Neural progenitor cell (in vitro differentiated cells): ENCODE measurements at places on chromosomes 2 and 18.

DNA sequence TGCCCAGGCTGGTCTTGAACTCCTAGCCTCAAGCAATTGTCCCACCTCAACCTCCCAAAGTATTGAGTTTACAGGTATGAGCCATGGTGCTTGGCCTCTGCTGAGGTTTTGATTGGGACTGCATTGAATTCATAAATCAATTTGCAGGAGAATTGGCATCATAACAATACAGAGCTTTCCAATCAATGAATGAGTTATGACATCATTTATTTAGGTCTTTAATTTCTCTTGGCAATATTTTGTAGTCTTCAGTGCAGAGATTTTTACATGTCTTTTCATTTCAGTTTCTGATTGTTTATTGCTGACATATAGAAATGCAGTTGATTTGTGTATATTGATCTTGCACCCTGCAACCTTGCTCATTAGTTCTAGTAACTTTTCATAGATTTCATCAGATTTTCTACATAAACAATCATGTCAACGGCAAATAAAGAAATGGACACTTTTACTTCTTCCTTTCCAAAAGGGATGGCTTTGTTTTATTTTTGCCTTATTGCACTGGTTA is 119.9 kb downstream of the TFCP2L1 start:
- no peak for DNase-seq

GRCh38 chr18:9474108-9474982 is 968 bp upstream of the RALBP1 start:
- DNase-seq: peak; percentile 11

- DNase-seq: no peak
Measured at GRCh38 chr18:45040879-45041278, 360.2 kb downstream of the SETBP1 start.

DNA sequence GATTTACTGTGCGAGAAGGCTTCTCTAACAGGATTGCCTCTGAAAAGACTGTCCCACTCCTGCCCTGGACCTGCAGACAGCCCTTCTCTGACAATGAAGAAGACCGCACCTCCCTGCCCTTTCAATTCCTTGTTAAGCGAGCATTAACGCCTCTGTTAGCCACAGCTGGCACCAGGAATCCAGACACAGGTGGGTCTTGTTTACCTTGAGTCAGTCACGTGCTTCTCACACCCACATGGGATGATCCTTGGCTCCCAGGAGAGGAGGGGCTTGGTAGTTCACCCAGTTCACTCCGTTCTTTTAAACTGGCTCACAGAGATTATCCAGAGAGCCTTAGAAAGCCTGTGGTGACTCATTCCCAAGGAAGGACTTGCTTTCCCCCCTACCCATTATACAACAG is 410.5 kb upstream of the MEIS1 start:
- DNase-seq: peak; percentile 30

DNA sequence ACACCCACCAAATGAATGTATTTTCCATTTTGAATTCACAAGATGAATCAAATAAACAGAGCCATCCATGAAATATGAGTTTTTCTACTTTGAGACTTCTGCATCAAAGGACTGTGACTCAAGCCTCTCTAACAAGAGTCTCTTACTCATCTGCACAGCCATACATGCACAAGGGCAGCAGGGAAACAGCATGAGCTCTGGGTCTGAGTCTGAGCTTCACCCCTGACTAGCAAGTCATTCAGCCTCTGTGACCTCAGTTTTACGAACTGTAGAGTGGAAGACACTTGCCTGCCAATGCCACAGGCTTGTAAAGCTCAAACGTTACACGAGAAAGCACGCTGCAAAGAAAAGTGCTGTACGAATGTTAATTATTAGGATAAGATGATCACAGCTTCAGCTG is 42.9 kb downstream of the MREG start:
- no peak for DNase-seq

DNA sequence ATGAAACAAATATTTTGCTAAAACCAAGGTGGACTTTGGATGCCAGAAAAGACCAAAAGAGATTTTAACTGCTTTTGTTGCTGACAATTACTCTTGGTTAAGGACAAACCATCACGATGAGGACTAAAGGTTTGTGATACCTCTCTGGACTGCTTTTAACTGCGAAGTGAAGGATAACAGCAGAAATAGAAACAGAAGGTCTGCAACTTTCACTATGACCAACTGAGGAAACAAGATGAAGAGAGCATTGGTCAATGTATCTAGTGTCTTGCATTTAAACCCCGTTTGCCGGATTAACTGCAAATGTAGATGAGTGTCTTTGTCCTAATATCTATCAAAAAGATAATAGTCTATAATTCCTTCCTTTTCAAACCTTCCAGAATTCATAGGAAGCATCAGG is 541.7 kb downstream of the ERBB4 start:
- no peak for DNase-seq

DNA sequence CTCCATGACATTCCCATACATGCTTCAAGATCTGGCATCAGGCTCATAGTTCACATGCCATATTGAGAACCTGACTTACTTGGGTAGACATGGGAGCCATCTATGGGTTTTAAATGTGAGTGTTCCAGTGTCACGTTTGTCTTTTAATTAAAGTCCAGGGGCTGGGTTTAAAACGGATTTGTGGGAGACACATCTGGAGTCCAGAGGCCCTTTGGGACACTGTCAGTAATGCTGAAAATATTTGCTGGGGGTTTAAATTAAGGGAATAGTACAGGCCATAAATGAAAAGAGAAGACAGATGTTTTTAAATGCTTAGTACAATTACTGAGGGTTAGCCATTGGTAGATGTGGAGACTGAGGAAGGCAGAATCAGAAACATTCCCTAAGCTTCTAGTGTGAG is 478.0 kb downstream of the PID1 start:
- no peak for DNase-seq

GRCh38 chr2:162022290-162022945 is 51.6 kb downstream of the DPP4 start:
- no peak for DNase-seq

- no peak for DNase-seq
Measured at GRCh38 chr2:106143495-106144215, 50.4 kb downstream of the UXS1 start.

DNA sequence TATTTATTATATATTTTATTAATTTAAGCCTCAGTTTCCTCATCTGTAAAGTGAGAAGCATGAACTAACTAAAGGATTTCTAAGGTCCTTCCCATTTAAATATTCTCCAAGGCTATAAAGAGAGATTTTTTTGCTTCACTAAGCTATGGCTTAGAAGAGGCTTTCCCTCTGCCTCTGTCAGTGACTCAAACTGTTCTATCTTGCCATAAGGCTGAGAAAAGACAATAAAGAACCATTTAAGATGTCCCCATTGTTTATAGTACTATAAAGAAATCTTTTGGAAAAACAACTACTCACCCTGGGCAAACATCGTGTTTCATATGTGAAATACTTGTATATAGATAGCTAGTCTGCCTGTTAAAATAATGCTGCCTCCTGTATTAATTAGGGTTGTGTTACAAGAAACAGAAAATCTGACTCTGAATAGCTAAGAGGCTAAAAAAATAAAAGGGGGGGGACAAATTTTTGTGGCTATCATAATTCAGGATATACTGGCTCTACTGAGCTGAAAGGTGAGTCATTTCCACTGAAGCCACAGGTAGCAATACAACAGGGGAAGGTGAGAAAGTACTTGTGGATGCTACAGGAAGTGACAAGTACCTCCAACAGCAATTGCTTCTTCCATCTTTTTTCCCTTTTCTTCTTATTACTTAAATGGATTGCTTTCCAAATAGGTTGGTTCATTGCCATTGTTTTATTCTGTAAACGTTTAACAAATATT is 25.4 kb downstream of the EPHA4 start:
- DNase-seq: no peak

DNA sequence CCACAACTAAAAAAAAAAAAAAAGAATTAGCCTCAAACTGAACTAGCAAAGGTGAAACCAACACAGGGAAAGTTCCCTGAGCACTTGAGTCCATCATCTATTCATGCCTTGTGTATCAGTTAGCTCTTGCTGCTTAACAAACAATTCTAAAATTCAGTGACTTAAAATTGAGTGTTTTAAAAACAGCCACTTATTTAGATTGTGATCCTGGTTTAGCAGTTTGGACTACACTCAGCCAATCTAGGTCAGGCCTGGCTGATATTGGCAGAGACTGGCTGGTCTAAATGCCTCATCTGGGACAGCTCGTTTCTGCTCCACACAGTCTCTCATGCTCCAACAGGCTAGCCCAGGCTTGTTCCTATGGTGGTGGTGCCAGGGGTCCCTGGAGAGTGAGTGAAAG is 247.9 kb downstream of the ATAD2B start:
- DNase-seq: no peak

- no peak for DNase-seq
Measured at GRCh38 chr2:37874470-37874869, 50.6 kb upstream of the RMDN2 start.

GRCh38 chr18:48100165-48100575 is 169.7 kb upstream of the SMAD2 start:
- DNase-seq: no peak

GRCh38 chr2:140286377-140286776 is 1506.2 kb upstream of the NXPH2 start:
- DNase-seq: no peak

- peak; percentile 90 for DNase-seq
Measured at GRCh38 chr2:181953881-181954537, 31.6 kb upstream of the PPP1R1C start.

DNA sequence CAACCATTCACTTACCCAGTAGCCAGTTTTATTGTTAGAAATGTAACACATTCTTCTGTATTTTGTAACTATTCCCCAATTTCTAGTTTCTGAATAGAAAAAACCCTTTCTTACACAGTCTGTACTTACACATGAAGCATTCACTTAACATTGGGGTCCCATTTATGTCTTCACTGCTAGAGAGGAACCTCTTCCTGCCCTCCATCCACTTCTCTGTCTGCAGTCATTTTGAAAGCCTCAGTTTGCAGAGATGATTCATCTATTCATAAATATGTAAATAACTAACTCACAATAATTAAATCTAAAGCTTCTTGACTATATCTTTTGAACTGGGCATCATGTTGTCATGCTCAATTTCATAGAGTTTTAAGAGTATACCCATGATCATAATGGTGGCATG is 55.9 kb downstream of the ZRANB3 start:
- no peak for DNase-seq

DNA sequence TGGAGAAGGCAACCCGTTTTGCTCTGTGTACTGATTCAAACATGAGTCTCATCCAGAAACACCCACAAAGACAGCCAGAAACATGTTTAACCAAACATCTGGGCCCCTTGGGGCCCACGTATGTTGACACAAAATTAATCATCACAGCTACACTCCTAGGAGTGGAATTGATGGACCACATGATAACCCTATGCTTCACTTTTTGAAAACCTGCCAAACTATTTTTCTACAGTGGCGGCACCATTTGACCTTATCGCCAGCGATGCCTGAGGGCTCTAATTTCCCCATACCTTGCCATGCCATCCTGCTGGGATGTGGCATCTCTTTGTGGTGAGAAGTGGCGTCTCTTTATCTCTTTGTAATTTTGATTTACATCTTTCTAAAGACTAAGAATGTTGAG is 38.5 kb downstream of the PSMG2 start:
- DNase-seq: no peak

DNA sequence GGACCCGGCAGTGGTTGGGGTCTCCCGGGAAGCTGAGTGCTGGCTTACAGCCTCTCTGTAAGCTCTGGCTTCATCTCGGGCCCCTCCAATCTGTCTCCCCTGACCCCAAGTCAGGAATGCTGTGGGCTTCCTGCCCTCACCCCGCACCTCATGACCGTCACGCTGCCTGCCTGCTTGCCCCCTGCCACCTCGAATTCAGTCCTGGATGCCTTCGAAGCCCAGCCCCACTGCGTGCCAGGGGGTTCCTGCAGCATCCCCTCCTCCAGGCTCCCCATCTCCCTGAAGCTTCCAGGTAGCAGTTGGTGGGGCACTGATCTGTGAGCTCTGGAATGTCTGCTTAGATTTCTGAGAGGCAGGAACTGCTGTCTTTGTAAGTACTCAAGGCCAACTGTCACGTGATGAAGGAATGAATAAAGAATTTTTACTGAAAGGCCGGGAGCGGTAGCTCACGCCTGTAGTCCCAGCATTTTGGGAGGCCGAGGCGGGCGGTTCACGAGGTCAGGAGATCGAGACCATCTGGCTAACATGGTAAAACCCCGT is 6.5 kb downstream of the CLHC1 start:
- no peak for DNase-seq

- no peak for DNase-seq
Measured at GRCh38 chr2:102072741-102073140, 69.8 kb upstream of the IL1R1 start.

DNA sequence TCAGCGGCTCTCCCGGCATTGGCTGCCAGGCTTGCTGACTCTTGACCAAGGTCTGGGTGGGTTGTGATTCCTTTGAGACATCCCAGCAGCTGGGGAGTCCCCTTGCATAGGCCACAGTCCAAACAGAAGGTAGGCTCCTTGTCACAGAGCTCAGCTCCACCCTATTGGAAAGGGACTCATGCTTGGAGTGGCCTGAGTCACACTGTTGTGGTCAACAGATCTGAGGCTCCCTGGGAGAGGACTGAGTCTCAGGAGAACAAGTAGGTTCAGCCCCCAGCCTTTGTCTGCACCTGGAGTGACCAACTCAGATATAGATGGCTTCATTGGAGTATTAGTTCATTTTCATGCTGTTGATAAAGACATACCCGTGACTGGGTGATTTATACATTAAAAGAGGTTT is 32.1 kb upstream of the SH3BP4 start:
- no peak for DNase-seq

DNA sequence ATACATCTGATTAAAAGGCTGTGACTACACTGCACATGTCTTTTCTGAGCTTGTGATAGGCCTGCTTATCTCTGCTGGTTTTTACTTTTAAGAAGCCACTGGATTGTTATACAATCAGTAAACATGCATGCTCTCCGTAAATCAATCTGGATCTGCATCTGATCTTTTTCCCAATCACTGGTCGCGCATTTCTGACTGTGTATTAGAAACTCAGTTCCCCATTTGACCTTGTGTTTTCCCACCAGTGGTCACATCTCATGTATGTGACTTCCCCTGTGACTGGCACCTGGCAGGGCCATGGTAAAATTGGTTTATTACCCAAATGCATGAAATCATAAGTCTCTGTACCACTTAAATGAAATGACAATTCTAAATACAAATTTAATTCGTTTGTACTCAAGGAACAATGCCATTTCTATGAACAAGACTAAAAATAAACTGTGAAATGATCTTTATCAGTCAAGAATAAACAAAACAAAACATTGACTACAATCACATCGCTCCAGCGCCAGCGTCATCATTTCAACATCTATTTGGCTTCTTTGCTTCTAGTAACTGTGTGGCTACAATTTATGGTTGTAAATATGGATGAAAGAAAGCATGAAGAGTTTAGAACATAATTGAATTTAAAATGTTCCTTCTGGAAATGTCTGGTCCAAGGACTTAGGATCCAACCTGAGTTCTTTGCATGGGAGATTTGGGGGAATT is 396.6 kb upstream of the TRIB2 start:
- DNase-seq: no peak

GRCh38 chr2:82857967-82858366 is 1601.1 kb downstream of the SUCLG1 start:
- DNase-seq: no peak
